Activated CD4-positive, alpha-beta T cell treated with anti-CD3 and anti-CD28 coated beads for 36 hours (primary cell): ENCODE measurements at places on chromosomes 1 and 21.

DNA sequence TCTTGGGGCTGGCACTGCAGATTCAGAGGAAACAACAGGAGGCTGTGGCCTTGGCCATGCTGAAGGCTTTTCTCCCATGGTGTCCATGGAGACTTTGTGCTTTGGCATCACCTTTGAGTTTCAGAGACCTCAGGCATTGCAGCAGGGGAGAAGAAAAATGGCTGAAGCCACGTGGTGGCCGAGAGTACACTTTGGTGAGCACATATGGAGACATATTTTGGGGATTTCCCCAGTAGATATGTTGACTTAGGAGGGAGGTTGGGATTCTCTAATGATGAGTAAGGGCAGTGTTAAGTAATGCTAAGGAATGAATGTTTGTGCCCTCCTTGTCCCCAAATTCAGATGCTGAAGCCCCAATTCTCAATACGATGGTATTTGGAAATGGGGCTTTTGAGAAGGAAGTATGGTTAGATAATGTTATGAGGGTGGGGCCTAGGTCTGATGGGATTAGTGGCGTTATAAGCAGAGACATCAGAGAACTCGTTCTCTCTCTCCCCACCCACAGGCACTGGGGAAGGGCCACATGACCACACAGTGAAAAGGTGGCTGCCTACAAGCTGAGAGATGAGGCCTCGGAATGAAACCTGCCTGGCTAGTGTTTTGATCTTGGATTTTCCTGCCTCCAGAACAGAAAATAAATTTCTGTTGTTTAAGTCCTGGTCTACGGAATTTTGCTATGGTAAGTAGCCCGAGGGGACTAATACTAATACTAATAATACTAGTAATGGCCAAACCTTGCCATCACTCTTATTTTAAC lies 98.6 kb downstream of the TBX19 start:
- no peaks in the 10 kb centered on the region for H3K36me3 ChIP-seq
- no peak for DNase-seq

DNA sequence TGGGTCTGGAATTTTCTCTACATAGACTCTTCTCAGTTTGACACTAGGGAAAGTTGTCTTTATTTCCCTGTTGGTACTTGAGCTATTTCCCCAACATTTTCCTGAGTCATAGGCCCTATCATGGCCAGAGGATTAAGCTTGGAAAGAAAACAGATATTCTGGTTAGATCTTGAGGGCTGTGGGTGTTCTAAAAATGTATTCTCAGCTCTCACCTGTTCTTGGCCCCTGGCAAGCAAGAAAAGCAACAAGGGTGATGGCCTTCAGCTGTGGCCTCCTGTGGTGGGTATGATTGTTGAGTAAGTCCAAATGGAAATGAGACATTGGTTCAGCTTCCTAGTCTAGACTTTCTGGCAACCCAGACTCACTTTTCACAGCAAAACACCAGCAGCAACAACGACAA lies 17.4 kb upstream of the LCE3A start:
- H3K27me3 ChIP-seq, result peaks cover 12% of the 10 kb centered on the region
- H3K4me1 ChIP-seq, result no peaks in the 10 kb centered on the region
- no peaks in the 10 kb centered on the region for H3K36me3 ChIP-seq
- no peak overlapping the region for H3K27ac ChIP-seq

- peak overlapping the region; percentile 61 for H3K27ac ChIP-seq
- H3K36me3 ChIP-seq, result peaks cover 32% of the 10 kb centered on the region
- H3K27me3 ChIP-seq, result no peaks in the 10 kb centered on the region
- H3K4me3 ChIP-seq, result no peak overlapping the region
These were observed 38.7 kb downstream of the DSTYK start for GRCh38 chr1:205172729-205173366.

DNA sequence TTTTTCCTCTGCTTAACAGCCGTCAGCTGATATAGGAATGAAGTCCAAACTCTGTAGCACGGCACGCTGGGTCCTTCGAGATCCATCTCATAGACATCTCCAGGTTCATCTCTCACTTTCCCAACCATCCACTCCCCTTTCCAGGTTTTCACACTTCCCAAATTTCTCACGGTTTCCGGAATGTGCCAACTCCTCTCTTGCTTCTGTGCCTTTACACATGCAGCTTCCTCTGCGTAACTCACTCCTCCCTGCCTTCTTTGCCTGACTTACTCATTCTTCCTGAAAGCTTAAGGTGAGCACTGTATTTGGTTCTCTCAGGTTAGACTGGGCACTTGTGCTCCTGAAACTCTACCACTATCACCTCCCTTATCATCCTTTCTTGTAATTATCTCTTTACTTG lies 168.4 kb downstream of the PCNX2 start:
- H3K4me3 ChIP-seq, result no peak overlapping the region
- no peaks in the 10 kb centered on the region for H3K4me1 ChIP-seq
- peaks cover 47% of the 10 kb centered on the region for H3K36me3 ChIP-seq
- no peaks in the 10 kb centered on the region for H3K27me3 ChIP-seq
- DNase-seq, result no peak

GRCh38 chr1:207414606-207415108 lies 39.5 kb upstream of the CR2 start:
- no peak overlapping the region for H3K4me3 ChIP-seq
- peak overlapping the region; percentile 10 for H3K27ac ChIP-seq
- DNase-seq, result peak; percentile 75
